ENCODE measurements at places on chromosomes 7 and 10. TPM values are rescaled to one million over a fixed set of nuclear protein-coding genes. Genes with fewer than 3 reads are reported as not detected.

Gene DNAJC12
- 4.3 TPM for total RNA-seq

Gene PDLIM1
- 231 TPM for total RNA-seq

Gene MACROH2A2
- total RNA-seq: 15.2 TPM

Gene AKR1C4
- total RNA-seq: not detected

Gene ELMO1
- 13.0 TPM for total RNA-seq

Gene LGI1
- total RNA-seq: not detected

Gene IFIT1B
- total RNA-seq: not detected

Gene C10orf53
- total RNA-seq: not detected

Gene FGL2
- total RNA-seq: 11.9 TPM

Gene MKLN1
- total RNA-seq: 44.9 TPM

- DNase-seq: no peak
Measured at GRCh38 chr10:88852327-88852726, 683 bp upstream of the ANKRD22 start.

GRCh38 chr7:131234719-131235488 lies 92.8 kb upstream of the MKLN1 start:
- DNase-seq: no peak

DNA sequence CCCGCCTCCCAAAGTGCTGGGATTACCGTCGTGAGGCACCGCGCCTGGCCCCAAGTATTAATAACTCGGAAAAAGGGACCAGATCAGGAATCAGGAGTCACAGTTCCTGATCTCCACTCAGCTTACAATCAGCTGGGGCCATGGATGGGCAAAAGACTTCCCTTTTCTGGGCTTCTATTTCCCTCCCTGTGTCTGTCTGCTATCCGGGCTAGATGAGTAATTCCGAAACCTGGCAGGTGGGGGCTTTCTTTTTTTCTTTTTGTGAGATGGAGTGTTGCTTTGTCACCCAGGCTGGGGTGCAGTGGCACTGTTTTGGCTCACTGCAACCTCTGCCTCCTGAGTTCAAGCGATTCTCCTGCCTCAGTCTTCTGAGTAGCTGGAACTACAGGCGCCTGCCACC lies 11.6 kb downstream of the RPS24 start:
- DNase-seq: no peak

DNA sequence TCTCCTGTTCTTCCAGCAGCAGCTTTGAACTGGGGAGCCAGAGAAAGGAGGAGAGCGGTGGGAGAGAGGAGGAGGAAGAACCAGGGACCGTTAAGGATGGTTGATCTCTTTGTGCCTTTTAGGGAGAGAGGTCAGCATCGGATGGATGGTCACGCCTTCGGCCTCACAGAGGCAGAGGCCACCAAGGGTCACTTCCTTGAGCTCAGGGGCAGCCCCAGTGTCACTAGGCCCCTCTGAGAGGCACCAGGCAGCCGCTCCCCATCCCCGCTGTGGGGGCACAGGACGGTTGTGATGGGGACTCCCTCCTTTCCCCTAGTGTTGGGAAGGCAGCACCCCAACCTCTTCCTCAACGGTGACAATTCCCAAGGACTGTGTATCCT lies 121.4 kb downstream of the DNAJB6 start:
- no peak for DNase-seq

DNA sequence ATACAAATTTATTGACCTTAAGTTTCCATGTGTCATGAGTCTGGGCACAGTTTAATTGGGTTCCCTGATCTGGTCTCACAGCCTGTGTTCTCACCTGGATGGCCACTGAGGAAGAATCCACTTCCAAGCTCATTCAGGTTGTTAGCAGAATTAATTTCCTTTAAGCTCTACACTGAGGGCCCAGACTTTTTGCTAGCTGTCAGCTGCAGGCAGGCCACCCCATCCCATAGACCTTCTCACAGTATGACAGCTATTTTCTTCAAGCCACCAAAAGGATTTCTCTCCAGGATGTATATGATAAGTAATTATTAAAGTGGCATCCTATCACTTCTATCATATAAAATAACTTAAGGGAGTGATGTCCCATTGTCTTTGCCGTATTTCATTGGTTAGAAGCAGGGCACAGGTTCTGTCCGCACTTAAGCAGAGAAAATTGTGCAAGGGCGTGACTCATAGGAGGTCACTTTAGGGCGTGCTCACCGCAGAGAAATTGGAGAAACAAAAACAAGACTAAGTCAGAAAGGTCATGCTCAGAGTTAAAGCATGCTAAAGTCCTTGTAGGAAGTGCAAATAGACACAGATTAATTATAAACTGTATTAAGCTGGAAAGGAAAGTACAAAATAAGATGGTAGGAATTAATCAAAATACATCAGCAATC lies 109.9 kb downstream of the AHR start:
- no peak for DNase-seq

DNA sequence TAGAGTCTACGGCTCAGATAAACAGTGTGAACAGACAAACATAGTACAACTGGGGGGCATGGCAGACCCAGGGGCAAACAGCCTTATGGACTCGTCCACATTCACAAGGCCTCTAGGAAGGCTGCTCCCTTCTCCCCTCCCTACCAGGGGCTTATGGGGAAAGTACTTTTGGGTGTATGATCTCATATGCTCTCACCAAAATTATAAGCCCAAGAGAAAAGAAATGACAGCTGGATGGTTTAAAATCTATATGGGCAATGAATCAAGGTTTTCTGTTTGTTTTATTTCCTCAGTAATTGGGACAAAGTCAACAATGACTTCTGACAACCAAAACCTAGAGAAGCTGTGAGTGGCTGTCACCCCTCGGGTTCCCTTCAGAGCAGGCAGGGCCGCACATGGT lies 144.4 kb downstream of the PKD1L1 start:
- DNase-seq: no peak

DNA sequence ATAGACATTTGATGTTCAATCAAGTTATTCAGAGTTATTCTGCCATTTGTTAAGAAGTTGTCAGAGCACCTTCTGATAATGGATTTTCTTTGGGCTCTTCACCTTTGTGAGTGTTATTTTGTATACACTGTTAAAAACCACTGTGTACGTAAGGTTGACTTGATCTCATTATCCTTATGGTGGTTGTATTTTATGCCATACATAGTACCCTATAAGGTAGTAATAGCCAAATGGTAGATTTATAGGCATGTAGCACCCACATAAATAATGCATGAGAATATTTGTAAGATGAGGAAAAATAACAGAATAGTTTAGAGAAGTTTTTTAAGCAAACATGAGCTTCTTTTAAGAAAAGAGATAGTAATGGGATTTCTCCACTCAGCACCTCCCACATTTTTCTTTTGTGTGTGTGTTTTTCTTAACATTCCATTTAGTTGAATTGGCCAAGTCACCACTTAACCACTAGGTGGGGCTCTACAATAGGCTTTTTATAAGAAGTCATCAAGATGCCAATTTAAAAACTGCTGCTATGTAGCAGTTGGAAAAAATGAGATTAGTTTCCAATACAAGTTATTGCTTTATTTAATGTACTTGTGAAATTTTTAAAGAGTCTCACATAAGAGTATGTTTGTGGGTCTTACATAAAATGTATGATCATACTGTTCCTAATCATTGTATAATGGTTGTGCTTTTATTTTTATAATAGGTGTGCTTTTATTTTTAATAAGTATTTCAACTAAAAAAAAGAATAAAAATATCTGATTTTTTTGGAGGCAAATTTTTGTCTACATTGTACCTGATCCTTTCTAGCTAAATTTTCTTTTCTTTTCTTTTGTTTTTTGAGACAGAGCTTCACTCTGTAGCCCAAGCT lies 41.1 kb upstream of the STMP1 start:
- no peak for DNase-seq

- DNase-seq: no peak
Measured at GRCh38 chr7:112097524-112097923, 108.7 kb downstream of the DOCK4 start.

- no peak for DNase-seq
Measured at GRCh38 chr10:127890832-127891334, 1.9 kb downstream of the CLRN3 start.

DNA sequence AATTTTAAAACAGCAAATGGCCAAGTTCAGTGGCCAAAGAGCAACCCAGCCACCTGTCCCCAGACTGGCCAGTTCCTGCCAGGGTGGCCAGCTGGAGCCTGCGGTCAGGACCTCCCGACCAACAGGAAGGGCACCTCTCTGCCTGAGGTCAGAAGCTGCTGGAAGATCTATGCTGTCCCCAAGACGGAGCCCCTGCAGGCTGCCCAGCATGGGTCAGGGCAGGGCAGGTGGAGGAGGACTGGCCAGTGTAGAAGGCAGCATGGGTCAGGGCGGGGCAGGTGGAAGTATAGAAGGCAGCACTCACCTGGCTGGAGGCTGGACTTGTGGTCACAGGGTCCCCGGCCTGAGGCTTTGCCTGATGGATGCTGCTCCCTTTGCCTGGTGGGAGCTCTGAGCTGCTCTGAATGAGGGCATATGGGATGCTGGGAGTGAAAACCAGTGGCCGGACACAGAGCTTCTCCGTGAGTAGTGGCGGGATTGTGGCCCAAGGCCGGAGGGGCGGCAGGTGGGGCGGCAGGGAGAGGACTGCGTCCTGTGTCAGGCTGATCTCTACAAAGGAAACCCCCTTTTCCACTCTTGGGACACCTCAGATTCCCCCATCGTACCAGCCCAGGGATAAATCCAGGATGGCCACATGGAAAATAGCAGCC lies 229.2 kb downstream of the TCERG1L start:
- DNase-seq: no peak

DNA sequence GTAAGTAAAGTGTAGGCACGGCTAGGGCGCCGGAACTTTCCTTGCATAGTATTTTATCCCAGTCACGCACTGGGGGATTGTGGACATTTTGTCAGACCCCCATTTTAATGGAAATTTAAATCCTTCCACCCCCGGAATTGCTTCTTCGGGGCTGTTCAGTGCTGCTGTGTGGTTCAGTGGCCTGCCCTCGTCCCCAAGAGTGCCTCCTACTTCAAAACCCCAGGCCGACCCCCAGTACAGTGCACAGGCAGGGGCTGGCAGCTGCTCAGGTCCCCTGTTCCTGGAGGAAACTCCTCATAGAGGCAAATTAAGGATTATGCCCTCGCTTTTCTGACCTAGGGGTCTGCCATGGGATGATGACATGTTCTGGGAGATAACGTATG lies 94.5 kb downstream of the PTPRE start:
- no peak for DNase-seq

DNA sequence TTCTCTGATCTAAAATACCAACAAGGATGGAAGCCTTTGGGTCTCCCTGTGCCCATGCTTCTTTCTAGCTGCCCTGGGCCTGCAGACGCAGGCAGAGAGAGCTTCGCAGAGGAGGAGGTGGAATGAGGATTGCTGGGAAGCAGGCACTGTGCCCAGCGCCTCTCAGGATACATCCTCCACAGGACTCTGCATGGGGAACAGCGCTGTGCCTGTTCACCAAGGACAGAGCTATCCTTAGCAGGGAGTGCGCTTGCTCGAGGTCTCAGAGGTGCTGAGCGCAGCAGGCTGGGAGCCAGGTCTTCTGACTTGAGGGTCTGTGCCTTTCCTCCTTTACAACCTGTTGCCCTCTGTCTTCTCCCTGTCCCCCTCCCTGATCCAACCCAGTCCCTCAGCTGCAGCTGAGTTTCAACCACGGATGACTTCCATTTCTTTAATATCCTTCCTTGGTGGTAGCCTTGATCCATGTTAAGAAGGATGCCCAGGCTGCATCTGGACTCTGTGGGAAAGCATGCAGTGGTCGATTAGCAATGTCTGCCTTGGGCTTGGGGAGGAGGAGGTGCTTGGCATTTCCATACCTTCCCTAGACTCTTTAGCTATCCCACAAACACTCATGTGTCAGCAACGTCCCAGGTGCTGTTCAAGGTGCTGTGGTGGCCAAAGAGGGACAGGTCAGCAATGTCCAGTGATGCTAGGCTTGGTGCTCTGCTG lies 219.6 kb upstream of the GPR26 start:
- no peak for DNase-seq

DNA sequence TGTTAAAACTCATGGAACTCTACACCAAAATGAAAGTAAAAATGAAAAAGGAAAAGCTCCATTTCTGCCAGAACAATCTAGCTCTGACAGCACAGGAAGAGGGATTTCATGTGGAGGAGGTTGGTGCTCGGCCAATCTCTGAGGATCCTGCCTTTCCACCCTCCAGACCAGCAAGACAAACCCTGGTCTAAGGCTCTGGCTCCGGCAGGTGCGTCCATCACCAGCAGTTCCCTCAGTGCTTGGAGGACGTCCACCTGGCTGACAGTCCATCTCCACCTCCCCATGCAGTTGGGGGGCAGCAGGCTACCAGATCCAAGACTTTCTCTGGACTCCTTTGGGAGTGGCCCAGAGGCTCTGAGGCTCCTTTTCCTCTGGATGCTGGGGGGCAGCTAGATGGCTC lies 25.0 kb upstream of the LOXL4 start:
- no peak for DNase-seq

- no peak for DNase-seq
Measured at GRCh38 chr10:111102359-111102837, 25.6 kb downstream of the ADRA2A start.

DNA sequence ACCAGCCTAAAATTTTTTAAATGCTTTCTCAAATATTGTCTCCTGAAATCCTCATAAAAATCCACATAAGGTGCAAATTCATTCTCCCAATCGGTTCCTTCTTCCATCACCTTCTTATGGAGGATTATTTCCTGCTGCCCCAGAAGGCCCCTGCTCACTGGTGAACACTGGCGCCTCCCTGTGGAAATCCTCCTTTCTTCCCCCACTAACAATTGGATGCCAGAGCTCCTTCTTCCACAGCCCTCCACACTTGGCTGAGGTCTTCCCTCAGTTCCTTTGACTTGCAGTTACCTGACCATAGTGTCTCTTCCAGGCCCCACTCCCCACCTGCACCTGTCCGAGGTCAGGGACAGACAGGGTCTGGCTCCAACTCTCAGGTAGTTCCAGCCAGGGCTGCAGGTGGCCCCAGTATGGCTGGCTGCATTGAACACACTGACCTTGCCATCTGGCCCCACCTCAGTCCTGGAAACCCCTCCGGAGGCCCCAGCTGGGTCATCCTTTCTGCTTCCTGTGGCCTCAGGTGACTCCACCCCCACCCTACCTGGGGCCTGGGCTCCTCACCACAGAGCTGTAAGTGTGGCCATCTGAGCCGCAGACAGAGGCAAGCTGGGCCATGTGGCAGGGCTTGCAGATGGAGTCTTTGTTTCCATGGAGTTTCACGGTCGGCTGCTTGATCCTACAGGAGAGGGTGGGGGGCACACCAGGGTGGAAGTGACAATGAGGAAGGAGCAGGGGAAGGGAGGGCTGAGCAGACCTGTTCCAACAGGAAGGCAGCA lies 18.4 kb downstream of the SPOCK2 start:
- DNase-seq: peak; percentile 20

DNA sequence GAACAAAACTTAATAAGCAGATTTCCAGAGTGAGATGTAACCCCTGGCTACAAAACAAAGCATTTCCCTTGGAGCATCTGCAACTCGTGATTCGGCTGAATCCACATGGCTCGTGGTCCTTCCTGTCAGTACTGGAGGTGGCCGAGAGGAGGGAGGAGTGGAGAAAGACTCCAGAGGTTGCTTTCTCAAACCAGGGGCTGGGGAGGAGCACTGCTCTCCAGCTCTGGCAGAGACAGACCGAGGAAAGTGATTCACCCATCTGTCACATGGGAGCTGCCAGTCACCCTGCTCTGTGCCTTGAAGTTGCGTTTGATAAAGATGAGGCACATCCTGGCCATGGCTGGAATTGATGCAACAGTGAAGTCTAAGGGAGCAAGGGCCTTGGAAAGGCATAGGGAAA lies 72.7 kb downstream of the COL13A1 start:
- no peak for DNase-seq
